ENCODE measurements at places on chromosomes 3 and 15.

- no peak for DNase-seq
Measured at GRCh38 chr3:133734305-133734704, 11.9 kb upstream of the TF start.

GRCh38 chr15:68278595-68279405 is 1.3 kb downstream of the FEM1B start:
- DNase-seq = no peak

- DNase-seq = no peak
Measured at GRCh38 chr3:71681224-71681668, 44.0 kb downstream of the EIF4E3 start.

DNA sequence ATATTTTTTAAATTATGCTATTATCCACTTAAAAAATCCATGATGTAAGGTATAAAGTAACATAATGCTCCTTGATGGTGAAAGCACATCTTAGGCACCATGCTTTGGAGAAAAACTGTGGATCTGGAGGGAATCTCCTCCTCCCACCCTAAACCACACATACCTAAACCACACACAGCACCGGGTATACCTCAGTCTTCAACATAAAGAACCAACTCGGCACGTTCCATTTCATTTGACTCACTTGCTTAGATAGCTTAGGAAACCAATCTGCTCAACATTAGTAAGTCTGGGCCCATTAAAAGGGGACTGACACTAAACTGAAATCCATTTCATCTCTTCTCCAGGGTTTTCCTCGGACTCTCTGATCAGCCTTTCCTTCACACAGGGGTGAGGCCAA is 945.7 kb upstream of the CFAP20DC start:
- DNase-seq = no peak

DNA sequence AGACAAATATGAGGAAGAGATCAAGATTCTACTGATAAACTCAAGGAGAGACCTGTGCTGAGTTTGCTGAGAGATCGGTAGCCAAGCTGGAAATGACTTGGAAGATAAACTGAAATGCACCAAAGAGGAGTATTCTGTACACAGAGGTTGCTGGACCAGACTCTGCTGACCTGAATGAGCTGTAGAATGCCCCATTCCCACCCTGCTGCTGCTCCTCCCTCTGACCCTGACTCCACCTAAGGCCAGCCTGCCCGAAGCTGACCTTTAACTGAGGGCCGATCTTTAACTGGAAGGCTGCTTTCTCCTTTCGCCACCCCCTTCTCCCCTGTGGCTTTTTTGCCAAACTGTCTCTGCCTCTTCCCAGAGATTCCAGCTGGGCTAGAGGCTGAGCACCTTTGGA is 34.6 kb downstream of the CDIN1 start:
- DNase-seq = no peak

GRCh38 chr15:77578641-77579372 is 53.9 kb downstream of the LINGO1 start:
- no peak for DNase-seq

- DNase-seq = no peak
Measured at GRCh38 chr15:86615411-86615810, 535.7 kb downstream of the AGBL1 start.

GRCh38 chr15:48580736-48581135 is 64.8 kb downstream of the FBN1 start:
- DNase-seq = no peak

GRCh38 chr3:23600167-23600871 is 205.4 kb upstream of the UBE2E1 start:
- DNase-seq = no peak

DNA sequence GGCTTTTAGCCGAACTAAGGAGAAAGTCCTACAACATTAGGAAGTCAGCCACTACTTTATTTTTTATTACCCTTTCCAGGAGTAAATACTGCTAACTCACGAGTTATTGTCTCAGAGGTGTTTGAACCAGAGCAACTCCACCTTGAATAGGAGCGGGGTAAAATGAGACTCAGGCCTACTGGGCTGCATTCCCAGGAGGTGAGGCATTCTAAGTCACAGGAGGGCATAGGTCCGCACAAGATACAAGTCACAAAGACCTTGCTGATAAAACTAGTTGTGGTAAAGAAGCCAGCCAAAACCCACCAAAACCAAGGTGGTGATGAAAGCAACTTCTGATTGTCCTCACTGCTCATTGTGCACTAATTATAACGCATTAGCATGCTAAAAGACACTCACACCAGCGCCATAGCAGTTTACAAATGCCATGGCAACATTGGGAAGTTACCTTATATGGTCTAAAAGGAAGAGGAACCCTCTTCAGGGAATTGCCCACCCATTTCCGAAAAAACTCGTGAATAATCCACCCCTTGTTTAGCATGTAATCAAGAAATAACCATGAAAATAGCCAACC is 555.9 kb downstream of the IGSF11 start:
- DNase-seq = no peak

GRCh38 chr3:46655271-46655670 is 38.2 kb downstream of the ALS2CL start:
- no peak for DNase-seq

DNA sequence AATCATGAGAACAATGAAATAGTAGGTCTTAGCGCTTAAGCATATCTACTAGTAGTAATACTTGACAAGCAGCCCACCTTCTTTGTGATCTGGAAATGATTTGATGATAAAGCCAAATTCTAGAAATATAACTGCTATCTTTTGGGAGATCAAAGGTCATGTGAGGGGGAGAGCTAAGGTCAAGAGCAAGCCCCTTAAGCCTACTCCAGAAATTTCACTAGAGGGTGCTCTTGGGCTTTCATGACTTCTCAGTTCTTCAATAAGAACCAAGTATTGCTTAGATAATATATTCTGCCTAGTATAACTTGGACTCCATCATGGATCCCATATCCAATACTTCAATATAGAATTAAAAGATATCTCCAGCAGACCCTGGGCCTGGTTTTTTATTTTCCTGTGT is 319.6 kb downstream of the ZBTB20 start:
- no peak for DNase-seq

- no peak for DNase-seq
Measured at GRCh38 chr15:73605759-73606436, 27.3 kb downstream of the NPTN start.

GRCh38 chr3:192026661-192027060 is 565.7 kb downstream of the PYDC2 start:
- no peak for DNase-seq

GRCh38 chr3:56423661-56424099 is 44.6 kb downstream of the ERC2 start:
- DNase-seq = no peak

DNA sequence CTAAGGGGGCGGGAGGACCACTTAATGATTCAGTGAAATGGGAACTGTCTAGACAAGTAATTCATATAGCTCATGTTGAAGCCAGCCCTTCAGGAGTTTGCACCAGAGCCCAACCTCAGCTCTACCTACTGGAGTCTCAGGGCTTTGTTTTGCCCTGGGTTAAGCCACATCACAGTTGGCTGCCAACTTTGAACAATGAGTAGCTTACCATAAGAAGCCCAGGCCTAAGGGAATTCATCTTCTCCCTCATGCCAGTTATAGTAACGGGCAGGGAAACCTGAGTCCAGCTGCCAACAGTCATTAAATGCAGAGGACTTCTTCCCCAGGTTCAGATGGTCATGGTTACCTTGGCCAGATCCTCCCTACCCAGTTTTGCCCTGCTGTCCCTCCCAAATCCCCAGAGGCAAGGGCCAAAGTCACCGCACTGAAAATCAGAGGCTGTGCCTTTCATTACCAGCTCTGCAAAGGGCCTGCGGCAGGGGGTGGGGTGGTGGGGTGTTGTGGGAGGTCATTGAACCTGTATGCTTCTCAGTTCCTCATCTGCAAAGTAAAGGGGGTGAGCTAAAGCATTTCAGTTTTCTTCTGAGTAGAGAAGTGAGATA is 302.2 kb upstream of the NR2E3 start:
- DNase-seq = no peak

DNA sequence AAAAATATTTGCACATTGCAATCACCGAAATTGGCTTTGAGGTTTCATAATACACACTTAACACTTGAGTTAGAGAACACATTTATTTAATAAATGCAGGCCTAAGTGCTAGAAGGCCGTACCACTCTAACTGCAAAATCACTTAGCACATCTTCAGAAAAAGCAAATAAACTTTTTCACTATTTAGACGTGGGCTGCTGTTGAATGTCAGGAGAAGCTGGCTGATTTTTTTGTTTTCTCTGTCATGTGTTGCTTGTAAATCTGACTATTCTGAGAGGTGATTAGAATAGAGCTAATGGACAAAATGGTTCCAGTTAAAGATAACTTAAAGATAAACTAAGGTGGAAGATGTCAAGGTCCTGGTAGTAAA is 265.1 kb downstream of the FOXP1 start:
- DNase-seq = no peak

DNA sequence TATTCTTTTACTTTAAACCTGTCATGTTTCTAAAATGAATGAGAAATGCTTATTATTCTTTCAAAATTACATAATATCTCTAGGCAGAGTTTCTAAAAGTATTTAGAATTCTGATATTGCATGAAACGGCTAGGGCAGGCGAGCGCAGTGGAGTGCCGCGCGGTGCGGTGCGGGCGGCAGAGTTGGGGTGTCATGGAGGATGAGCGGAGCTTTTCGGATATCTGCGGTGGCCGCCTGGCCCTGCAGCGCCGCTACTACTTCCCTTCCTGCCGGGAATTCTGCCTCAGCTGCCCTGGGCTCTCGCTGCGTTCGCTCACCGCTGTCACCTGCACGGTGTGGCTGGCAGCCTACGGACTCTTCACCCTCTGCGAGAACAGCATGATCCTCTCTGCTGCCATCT is 12.6 kb downstream of the BNIP2 start:
- no peak for DNase-seq

DNA sequence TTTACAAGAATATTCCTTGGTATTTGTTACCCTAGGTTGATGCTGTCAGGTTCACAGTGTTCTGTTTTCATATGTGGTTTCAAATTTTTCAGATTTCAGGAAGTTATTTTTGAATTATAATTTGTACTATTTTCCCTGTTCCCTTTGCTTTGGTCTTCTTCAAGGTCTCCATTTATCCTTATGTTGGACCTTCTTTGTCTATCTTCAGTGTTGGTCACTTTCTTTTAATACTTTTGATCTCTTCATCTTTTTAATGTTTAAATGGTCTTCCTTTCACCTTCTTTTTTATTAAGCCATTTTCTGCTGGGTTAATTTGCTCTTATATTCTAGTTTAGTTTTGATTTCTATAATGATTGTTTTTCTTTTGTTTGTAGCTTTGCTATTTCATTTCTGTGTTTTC is 61.3 kb downstream of the KLHL25 start:
- DNase-seq = no peak

GRCh38 chr15:97425596-97425995 is 534.9 kb upstream of the ARRDC4 start:
- DNase-seq = no peak

- DNase-seq = no peak
Measured at GRCh38 chr15:36370731-36371112, 208.7 kb upstream of the CDIN1 start.

- no peak for DNase-seq
Measured at GRCh38 chr3:154783521-154783931, 296.6 kb upstream of the MME start.

GRCh38 chr3:16741890-16742289 is 136.7 kb upstream of the DAZL start:
- no peak for DNase-seq

GRCh38 chr15:33089878-33090757 is 104.4 kb downstream of the FMN1 start:
- DNase-seq = no peak

DNA sequence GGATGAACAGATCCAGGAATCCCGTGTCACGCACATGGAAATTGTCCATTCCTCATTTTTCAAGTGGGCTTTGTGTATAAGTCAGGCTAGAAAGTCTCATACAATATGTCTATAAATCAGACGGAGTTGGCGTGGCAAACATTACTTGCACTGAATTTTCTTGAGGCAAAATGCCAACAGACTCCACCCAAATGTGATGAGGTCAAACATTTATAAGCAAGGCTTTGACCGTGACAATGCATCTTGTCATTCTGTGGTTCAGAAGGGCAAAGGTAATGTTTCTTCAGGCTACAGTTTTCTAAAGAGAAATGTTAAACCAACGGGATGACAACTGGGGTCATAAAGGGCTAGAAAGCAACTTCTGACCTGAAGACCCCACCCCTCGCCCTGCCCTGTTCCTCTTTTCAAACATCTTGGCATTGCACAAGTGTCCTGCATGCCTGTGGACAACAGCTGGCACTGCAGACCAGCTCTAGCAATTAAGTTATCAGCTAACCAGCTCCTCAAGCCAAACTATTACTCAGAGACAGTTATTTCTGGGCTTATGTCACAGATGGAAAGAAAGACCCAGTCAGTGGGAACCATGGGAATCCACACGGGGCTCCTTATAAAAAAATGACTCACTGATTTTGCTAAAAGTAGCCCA is 36.5 kb upstream of the SPTBN5 start:
- no peak for DNase-seq

DNA sequence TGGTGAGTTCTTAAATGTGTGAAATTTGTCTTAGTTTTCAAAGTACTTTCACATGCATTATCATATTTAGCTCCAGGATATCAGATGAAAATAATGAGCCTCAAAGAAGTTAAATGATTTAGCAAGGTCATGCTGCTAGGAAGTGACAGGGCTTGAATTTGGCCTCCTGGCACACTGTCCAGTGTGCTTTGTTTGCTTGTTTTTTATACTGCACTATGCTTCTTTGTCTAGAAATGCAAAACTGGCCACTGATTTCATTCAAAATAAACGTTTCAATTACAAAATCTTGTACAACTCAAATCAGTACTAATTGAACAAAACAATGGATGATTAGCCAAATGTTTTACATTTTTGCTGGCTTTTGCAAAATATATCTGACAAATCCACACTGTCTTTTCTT is 583.3 kb upstream of the CBLB start:
- DNase-seq = no peak

GRCh38 chr3:197613199-197613598 is 57.4 kb upstream of the BDH1 start:
- no peak for DNase-seq

GRCh38 chr15:88623061-88623460 is 1.9 kb downstream of the AEN start:
- DNase-seq = no peak

DNA sequence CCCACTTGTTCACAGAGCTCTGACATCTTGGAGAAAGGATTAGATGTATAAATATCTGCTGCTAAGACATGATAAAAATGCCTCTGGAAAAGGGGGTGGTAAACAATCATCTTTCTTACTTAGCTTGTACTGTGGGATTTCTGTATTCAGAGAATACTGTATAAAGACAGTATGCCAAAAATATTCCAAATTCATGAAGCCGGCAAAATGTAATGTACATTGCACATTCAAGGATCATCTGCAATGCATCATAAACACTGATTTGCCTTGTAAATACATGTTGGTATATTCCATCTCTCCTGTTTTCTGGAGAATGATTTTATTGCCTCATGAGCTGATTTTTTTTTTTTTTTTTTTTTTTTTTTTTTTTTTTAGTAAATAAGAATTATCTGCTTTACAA is 355.3 kb downstream of the ROBO1 start:
- no peak for DNase-seq

- DNase-seq = no peak
Measured at GRCh38 chr3:129286081-129286480, 7.4 kb downstream of the HMCES start.

- no peak for DNase-seq
Measured at GRCh38 chr15:95263751-95264150, 1032.4 kb downstream of the MCTP2 start.

- no peak for DNase-seq
Measured at GRCh38 chr3:16604887-16605602, at the start of gene DAZL. Gene DAZL (minus strand): TSS chr3:16605423. CDS start chr3:16605205, 218 bp downstream.

GRCh38 chr15:70033529-70034140 is 64.1 kb downstream of the TLE3 start:
- no peak for DNase-seq

- DNase-seq = no peak
Measured at GRCh38 chr3:33807191-33807590, 8.8 kb downstream of the PDCD6IP start.
